ENCODE measurements at places on chromosomes 1 and 21.

DNA sequence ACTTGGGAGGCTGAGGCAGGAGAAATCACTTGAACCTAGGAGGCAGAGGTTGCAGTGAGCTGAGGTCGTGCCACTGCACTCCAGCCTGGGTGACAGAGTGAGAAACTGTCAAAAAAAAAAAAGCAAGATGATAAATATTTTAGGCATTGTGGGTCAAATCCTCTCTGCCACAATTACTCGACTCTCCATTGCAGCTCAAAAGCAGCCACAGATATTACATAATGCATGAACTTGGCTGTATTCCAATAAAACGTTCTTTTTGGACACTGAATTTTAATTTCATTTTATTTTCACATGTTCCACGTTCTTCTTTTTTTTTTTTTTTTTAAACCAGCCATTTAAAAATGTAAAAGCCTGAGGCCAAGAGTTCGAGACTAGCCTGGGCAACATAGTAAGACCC, 69.4 kb downstream of the TCP10L start:
- peak; percentile 54 for DNase-seq

DNA sequence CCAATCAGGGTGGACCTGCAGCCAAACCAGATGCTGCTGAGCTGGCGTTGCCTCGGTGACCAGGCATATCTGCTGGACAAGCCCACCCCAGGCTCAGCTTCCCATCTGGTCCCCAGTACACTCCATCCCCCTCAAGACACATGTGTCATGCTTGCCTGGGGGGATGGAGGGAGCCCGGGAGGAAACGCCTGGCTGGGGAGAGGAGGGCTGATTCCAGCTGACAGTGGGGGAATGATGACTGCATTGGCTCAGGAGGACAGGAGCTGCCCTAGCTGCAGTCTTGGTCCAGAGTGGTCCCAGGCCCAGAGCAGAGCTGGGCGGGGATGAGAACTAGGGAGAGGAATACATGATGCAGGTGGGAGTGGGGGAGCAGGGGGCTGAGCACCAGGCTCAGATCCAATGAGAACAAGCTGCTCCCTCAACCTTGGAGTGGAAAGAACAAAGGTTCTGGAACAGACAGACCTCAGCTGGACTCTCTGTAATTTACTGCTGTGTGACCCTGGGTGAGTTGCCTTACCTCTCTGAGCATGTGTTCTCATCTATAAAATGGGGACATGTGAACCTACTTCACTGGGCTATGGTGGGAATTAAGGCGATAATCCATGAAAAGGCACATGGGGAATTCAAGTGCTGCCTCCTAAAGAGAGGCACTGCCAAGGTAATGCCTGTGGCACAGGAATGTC, 23.1 kb upstream of the ECE1 start:
- peak; percentile 32 for DNase-seq

DNA sequence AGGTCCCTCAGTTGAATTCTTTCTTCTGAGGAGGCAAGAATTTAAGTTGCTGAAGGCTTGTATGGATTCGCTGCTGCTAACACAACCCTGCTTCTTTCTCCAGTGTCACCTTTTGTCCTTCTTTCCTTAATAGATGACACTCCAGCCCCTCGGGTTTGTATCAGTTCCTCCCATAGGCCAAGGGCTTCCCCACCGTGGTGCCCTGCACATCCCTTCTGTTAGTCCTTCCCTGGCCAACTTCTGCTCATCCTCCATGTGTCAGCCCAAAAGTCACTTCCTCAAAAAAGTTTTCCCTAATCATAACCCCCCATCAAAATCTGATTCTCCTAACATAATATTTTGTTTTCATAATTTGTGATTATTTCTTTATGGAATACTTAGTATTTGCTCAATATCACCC, 190.4 kb downstream of the RHOU start:
- no peak for DNase-seq

DNA sequence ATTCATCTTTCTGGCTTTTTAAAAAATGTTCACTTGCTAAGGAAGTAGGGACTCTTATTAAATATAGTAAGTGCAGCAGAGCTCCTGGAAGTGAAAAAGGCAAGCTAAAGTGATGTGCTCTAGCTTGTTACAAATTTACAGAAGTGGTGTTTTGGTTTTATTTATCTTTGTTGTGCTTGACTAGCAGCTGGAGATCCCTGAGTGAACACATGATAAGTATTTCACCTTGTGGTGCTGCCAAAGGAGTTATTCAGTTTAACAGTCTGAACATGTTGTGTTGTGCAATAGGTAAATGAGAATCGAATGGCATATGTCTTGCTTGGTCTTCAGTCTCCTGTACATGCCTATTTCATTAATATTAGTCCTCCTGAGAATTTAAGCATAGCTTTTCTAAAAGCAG, 315.7 kb downstream of the TPR start:
- no peak for DNase-seq

GRCh38 chr1:12204140-12204539, 25.7 kb upstream of the VPS13D start:
- DNase-seq: no peak

- DNase-seq: no peak
Observed at GRCh38 chr21:34074283-34075090, 1.1 kb downstream of the MRPS6 start.

DNA sequence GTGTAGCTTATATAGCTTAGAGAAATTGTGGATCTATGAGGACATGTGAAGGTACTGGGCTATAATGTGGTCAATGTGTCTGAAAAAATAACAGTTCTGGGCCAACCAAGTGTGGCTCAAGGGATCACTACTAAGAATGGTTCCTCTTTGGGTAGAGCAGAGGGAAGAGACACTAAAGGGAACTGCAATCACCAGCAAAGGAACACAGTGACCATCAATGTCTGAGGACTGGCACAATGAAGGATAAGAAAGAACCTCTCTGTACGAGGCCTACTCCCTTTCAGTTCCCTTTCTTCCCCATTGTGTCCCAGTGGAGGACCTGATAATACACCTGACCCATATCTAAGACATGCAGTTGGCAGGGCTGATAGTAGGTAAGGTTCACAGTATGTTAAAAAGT, 89.9 kb upstream of the JAK1 start:
- no peak for DNase-seq

DNA sequence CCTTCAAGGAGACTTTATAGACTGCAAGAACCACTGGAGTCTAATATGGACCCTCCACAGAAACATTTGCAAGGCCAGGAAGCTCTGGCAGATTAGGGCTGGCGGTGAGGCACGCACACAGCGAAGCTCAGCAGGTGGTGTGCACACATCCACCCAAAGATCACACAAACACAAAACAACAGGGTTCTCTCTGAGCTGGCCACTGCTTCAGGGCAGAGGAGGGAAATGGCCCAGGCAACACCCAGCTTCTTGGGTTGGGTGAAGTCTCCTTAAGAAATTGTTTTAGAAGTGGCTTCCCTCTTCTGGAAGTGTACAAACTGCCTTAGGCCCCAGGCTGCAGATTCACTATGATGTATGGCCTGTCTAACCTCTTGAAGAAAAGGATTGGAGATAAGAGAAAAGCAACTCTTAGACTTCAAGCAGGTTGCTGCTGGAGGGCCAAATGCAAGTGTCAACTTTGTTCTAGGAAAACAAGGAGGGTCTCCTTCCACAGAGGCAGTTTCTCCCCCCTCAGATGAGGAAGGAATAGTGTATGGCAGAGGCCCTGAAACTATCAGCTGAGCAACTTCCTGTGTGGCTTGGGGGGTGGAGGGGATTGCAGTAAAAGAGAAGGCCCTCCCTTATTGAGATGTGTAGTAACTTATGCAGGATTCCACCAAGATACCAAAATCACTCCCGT, 2.0 kb downstream of the RCSD1 start:
- no peak for DNase-seq

DNA sequence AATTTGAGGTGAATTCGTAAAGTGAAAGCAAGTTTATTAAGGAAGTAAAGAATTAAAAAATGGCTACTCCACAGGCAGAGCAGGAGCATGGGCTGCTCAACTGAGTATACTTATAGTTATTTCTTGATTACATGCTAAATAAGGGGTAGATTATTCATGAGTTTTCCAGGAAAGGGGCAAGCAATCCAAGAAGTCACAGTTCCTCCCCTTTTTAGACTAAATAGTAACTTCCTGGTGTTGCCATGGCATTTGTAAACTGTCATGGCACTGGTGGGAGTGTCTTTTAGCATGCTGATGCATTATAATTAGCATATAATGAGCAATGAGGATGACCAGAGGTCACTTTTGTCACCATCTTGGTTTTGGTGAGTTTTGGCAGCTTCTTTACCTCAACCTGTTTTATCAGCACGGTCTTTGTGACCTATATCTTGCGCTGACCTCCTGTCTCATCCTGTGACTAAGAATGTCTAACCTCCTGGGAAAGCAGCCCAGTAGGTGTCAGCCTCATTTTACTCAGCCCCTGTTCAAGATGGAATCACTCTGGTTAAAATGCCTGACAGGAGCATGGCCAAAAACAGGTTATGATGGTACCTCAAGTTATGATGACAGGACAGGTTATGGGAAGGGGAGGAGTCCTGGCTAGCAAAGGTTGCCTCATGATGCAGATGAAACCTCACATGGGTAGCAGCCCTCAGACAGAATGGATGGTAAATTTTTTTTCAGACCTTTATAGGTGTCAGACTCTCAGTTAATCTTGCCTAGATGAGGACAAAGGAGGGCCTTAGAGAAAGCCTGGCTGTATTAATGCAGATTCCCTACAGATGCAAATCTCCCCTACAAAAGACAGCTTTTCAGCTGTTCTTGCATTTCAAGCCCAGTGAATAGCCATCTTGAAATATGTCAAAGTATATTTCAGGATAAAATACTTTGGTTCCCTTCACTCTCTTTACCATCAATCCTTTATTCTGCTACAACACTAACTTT, 49.7 kb downstream of the SIPA1L2 start:
- DNase-seq: no peak

DNA sequence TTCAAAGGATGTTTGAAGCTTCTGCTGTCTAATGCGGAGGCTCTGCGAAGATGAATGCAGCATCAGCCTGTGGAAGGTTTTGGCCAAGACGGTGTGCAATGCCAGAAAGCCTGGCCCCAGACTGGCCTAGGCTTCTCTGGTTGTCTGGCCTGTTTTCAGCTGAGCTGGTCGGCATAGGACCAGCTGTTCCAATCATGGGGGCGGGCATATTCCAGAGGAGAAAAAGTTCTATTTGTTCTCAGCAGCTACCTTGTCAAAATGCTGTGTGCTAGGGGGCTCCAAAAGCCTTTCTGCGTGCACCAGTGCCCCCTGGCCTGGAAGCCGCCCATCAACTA, 57.6 kb downstream of the TGFB2 start:
- DNase-seq: no peak

DNA sequence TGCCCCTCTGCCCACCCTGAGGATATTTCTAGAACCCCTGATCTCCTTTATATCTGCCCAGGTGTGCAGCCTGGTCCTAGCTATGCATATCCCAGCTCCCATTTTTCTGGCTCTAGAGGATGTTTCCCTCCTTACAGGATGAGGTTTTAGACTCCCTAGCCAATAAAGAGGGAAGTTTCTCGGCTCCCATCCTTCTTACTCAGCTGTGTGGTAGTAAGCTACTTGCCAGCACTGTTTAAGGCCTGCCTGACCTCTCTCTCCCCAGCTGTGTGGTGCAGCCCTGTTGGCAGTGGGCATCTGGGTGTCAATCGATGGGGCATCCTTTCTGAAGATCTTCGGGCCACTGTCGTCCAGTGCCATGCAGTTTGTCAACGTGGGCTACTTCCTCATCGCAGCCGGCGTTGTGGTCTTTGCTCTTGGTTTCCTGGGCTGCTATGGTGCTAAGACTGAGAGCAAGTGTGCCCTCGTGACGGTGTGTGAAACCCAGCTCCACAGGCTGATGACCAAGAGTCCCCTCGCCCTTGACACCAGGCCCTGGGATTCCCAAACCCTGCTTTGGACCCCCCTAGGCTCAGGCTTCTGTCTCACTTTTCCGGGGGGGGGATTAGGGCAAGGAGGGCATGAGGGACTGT, 7.8 kb upstream of the P3R3URF start:
- DNase-seq: peak; percentile 52

- no peak for DNase-seq
Observed at GRCh38 chr1:13828454-13829151, 128.6 kb downstream of the PRDM2 start.

- DNase-seq: peak; percentile 56
Observed at GRCh38 chr1:76867342-76868130, at the start of gene ST6GALNAC5. ST6GALNAC5 (plus strand) TSS chr1:76867480.

- DNase-seq: no peak
Observed at GRCh38 chr1:218572050-218572449, 226.9 kb downstream of the TGFB2 start.

DNA sequence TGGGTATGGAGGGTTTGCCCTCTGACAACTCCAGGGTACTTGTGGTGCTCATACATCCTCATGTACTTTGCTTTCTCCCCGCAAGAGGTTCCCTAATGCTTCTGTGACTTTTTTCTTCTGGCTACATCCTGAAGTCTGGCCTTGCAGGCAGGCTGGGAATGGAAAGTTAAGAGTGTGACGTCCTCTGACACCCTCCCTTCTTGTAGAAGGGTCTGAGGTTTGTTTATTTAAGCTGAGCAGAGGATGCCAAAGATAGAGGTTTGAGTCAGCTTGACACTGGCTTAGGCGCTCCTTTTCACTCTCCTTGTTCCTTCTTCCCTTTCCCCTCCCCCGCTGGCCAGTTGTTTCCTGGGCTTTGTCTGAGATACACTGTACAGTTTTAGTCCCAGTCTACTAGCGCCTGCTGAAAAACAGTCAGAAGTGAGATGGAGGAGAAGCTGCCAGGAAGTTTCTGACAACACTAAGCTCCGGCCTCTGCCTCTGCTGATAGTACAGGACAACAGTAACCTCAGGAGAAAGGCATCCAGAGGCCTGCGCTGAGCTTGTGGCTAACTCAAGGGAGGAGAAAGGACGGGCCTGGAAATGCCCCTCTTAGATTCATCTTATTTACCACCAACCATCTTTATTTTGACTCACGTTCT, at the start of gene MACF1:
Gene MACF1, plus strand, starts transcription at position 255 of the 641 bp plus-strand sequence. Its CDS starts 328 bp downstream, at position 583.
- DNase-seq: peak; percentile 95

DNA sequence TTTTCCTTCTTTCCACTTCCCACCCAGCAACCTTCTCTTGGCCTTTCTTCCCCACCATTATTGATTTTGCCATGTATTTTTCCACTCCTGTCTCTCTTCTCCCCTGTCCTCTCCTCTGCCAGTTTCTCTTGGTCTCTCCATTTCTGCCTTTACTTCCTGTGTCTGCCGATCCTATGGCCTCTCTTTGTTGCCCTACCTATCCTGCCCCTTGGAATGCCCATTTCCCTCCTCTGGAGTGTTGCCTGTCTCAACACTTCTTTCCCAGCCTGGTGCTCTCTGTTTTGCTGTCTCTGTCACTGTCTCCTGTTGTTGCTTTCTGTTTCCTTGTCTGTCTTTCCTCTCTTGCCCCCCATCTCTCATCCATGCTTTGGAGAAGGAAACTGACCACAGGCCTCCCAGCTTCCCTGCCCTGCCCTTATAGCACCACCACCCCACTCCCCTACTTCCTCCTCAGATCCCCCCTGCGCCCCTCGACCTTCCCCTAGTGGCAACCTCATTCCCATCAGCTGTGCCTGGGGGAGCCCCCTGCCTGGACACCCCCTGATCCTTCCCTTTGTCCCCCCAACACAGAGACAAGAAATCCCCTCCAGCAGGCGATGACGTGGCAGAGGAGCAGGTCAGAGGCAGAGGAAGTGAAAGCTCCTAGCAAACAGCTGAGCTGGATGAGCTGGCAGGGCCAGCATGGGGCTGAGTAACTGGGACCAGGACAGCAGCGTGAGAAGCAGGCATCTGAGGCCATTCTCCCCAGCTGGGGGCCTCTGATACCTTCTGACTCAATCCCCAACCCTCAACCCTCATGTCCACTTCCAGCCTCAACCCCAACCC, 6.6 kb upstream of the ETV3L start:
- DNase-seq: peak; percentile 91

All from LHCN-M2 (cell line).